ENCODE measurements at places on chromosomes 12 and 14.

DNA sequence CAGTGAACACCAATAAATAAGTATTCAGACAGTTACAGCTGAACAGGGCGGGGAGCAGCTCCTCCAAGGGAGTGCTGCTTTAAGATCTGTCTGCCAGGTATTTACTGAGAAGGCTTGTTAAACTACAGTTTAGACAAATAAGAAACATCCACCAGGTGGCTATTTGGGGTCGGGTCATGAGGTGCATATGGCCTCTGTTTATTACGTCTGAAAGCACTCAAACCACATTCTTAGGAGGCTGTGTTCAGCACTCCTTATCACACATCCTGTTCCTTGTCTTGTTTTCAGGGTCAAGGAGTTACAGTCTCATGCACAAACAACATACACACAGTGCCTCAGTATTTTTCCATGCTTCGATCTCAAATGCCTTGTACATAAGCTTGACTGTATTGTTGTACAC, 78.8 kb downstream of the KCNMB4 start:
- DNase-seq = peak; percentile 52

DNA sequence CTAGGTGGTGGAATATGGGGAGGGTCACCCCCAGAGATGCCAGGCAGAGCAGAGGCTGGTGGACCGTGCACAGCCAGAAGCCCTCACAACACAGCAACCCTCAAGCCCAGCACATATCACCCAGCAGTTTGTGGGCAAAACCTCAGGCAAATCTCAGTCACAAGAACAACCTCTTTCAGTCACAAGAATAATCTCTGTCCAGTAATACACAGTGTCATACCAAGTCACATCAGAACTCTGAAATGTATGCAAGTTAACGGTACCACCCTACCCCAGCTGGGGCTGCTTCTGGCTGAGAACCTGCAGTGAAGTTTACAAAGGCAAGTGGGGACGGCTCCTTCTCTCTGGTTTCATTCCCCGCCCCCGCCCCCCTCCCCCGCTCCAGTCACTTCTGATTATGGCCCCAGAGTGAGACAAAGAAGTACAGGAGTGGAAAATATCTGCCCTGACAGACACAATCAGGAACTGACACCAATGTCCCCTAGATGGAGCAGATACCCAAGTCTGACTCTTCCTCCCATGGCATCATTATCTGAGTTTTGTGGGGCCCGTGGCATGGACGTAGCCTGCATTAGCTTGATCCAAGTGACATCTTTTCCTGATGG, 480.9 kb upstream of the TMEM132C start:
- no peak for DNase-seq

DNA sequence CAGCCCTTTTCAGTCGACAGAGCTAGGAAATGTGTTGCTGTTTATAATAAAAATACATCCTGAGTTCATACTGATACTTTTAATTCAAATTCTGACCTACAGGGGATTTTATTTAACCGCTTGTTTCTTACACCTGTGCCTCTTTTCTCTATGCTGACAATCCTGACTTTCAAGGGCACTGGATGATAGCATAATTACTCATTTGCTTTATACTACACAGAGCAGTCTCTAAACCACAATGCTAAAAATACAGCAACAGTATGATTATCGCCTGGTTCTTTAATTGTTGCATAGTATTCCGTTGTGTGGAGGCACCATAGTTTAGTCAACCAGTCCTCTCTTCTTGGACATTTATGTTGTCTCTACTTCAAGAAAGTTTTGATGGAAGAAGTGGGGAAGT, 372.9 kb downstream of the DPF3 start:
- no peak for DNase-seq

DNA sequence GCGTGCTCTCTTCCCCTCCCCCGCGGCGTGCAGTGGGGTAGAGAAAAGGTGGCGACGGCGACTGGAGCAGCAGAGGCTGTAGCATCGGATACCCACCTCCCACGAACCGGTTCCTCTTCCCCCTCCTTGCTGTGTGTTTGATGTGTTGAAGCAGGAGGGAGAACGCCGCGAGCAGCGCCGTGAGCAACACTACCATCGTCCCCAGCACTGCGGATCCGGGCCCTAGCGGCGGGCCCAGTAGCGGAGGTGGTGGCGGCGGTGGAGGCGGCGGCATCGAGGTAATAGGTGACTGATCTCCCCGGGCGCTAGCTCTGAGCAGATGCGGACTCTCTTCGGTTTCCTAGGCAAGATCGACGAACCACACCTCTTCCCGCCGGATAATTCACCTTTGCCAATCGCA, 132.9 kb upstream of the AEBP2 start:
- no peak for DNase-seq

DNA sequence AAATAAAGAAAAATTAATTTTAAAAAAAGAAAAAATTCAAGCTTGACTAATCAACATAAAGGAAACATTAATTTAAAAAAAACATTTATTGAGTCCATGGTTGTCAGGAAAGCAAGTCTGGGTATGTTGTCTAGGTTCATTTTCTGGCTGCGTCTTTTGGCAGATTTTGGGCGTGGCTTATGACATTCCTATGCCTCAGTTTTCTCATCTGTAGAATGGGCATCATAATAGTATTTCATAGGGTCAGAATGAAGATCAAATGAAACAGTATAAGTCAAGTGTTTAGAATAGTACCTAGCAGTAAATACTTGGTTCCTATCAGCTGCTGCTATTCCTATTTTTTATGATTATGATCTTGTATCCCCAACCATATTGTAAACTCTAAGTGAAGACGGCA, 40.5 kb downstream of the MYO1H start:
- DNase-seq = no peak

- no peak for DNase-seq
Observed at GRCh38 chr14:68749487-68750475, 43.1 kb downstream of the ZFP36L1 start.
